Fibroblast of villous mesenchyme (primary cell): ENCODE measurements at places on chromosomes 16 and 17.
A peak's percentile ranks its signal among the peaks of the same experiment; 100 is the strongest.

DNA sequence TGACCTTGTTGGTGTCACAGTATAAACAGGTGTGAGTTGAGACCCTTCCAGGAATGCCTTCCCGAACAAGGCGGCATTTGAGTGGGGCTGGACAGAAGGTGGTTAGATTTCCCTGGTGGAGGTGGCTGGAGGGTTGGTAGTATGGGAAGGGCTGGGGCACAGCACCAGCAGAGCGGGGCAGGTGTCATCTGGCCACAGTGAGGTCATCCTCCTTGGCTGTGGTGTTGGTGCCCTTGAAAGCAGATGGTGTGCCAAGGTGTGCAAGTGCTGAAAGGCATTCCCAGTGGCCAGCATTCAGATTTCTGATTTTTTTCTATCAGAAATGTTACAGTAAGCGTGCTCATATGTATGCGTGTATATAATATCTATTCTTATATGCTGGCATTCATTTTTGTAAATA is 126.6 kb downstream of the LAT start:
- DNase-seq = no peak

- DNase-seq = no peak
Observed at GRCh38 chr17:63041251-63041650, 75.2 kb downstream of the TANC2 start.

- DNase-seq = no peak
Observed at GRCh38 chr16:23857881-23858269, 22.1 kb downstream of the PRKCB start.

- no peak for DNase-seq
Observed at GRCh38 chr17:29045734-29046472, 3.0 kb downstream of the PIPOX start.

GRCh38 chr17:75619506-75620431 is 13.5 kb upstream of the SMIM5 start:
- DNase-seq = peak; percentile 25

DNA sequence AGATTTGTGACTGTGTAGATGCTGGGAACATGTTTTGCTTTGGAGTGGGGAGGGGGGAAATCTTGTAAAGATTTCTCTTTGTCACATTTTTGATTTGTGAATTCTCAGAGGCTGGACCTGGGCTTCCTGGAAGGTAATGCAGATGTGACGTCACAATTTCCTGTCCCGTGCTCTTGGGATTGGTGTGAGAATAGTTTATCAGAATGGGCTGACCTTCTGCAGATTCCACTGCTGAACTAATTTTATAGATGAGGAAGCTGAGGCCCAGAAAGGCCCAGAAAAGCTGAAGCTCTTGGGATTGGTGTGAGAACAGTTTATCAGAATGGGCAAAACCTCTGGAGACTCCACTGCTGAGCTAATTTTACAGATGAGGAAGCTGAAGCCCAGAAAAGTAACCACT is 34.0 kb downstream of the HS3ST3B1 start:
- DNase-seq = peak; percentile 38

GRCh38 chr16:25014500-25015147 is 545 bp downstream of the ARHGAP17 start:
- DNase-seq = peak; percentile 63

DNA sequence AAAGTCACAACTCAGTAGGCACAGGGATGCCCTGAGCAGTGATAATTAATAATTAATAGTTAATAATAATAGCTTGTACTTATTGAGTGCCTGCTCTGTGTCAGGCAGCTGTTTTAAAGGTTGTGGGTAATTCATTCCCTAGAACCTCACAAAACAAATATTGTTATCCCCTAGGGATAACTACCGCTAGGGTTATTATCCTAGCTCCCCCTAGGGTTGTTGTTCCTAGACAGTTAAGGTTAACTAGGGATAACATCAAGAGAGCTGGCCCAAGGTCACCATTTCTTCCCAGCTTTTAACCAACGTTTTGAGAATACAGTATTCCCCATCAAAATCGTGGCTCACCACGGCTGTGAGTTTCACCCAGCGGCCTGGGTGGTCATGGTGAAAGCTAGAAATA is 180.1 kb downstream of the PRKCB start:
- DNase-seq = no peak

- peak; percentile 80 for DNase-seq
Observed at GRCh38 chr17:43021741-43022512, at the start of gene VAT1. Gene VAT1, minus strand, starts transcription at chr17:43022385. Its CDS starts 63 bp downstream, at chr17:43022322.

DNA sequence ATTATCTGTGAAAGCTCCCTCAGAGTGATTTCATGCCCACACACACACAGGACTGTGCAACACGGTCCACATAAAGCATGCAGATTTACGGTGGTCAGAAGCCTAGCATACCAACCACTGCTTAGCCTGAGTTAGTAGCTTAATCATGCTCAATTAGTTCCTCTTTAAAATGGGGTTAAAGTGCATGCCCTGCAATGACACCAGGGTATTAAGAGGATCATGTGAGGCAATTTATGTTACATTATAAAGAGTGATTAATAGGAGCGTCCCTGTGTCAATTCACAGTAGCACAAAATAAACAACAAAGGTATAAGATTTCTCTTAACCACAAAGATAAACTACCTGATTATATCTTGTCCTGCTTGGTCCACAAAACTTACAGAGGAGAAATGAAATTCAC is 39.8 kb downstream of the C17orf67 start:
- DNase-seq = peak; percentile 7

GRCh38 chr17:7707446-7707845 is 2.4 kb downstream of the EFNB3 start:
- DNase-seq = no peak

DNA sequence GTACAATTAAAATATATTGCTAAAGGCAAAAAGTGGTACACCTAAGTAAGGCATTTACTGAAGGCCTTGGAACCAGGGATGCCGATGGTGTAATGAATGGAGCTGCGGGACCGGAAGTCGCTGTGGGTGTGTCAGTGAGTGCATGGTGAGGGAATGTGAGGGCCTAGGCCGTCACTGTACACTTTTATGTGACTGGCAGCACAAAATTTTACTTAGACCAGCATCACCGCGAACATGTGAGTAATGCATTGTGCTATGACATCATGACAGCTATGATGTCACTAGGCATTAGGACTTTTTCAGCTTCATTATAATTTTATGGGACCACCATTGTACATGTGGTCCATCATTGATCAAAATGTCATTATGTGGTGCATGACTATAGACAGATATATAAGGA is 14.7 kb downstream of the ALOX15B start:
- DNase-seq = no peak

- DNase-seq = peak; percentile 27
Observed at GRCh38 chr17:18314059-18314730, 599 bp downstream of the TOP3A start.

- peak; percentile 39 for DNase-seq
Observed at GRCh38 chr17:56125830-56126819, 27.1 kb upstream of the ANKFN1 start.

GRCh38 chr16:56994311-56994710 is 5.0 kb downstream of the NLRC5 start:
- DNase-seq = peak; percentile 33

DNA sequence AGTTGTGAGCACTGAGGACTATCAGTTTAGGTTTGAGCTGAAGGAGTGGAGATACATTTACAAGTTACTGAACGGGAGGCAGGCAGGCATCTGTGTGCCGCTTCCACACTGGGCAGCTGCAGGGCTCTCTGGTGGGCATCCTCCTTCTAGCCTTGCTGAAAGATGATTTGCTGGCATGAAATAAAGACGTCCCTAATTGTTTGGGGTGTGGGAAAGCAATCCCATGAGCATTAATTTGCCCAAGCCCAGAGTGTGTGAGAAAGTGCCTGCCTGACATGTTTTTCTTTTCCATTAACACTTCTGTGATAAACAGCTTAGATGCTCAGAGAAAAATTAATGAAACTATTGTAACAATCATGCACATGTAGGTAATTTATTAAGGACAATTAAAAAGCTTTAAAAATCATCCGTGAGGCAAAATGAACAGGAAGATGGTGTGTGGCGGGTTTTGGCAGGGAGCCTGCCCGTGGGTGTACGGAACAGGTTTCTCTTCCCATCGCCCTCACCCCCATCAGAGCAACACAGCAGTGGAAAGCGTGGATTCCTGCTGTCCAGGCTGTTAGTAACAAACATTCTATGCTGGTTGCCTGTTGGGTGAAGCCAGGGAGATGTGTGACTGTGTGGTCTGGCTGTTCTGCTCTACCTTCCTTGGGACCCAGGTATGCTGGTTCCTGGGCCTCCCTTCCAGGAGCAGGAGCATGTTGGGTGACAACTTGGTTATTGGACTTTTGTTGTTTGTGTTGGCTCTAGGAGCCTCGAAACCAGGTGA is 191.9 kb downstream of the MSI2 start:
- DNase-seq = no peak

DNA sequence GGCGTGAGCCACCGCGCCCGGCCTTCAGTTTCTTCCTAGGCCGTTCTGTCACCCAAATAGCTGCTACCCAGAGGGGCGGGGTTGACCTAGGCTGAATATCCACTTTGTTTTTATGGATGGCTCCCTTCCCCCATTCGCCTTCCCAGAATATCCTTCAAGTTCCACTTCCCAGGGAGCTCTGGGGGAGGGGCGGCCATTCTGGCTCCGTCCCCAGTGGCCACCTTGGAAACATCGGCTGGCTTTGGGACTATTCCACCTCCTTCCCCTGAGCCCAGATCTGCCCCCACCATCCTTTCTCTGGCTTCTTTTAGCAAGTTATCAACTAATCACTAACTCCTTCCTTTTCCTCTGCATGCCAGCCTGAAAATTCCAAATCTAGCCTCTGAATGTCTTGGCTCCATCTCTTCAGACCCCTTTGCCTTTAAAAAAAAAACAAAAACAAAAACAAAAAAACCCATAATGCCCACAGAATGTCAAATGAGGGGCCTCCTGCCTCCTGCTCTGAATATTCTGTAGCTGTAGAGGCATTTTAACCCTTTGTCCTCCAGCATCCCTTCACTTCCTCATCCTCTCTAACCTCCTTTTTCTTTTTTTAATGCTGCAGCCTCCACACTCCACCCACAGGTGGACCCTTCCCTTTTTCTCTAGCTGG is 6.4 kb downstream of the ATP1B2 start:
- DNase-seq = peak; percentile 21

DNA sequence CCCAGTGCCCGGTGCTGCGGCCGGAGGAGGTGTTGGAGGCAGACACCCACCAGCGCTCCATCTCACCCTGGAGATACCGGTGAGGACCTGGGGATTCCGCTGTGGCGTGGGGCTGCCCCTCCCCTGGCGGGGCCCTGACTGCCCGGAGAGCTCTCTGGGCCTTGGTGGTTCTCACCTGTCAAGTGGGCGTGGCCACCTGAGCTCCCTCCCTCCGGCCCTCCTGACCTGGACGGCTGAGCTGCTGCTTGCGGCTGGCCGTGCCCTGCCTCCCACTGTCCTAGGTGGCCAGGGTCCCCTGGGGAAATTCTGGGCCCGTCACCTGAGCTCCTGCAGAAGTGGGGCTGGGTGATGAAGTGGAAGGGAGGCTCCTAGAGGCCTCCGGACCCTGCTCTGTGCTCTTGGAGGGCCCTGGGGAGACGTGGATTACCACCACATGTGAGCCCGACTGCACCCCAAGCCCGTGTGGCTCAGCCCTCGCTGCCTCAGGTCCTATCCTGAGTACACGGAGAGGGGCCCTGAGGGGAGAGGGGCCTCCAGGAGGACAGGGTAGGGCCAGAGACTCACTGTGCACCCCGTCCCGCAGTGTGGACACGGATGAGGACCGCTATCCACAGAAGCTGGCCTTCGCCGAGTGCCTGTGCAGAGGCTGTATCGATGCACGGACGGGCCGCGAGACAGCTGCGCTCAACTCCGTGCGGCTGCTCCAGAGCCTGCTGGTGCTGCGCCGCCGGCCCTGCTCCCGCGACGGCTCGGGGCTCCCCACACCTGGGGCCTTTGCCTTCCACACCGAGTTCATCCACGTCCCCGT is 1.1 kb downstream of the IL17C start:
- no peak for DNase-seq

- DNase-seq = no peak
Observed at GRCh38 chr17:7131423-7131791, 16.8 kb upstream of the ASGR2 start.

DNA sequence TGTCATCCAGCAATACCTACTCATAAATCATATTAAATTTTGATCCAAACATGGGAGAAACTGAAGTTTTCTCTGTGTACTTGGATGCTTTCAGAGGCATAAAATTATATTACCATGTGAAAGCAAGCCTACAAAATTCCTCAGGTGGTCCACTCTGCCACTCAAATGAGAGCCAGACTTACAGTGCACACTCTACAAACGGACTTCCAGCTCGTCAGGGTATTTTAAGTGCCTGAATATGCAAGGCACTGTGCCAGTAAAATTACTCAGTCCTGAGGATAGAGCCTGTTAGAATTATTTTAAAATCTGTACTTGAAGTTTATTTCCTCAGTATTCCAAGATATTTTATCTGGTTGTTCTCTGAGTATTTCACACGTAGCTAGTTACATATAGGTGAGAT is 54.5 kb downstream of the TENT4B start:
- DNase-seq = no peak

DNA sequence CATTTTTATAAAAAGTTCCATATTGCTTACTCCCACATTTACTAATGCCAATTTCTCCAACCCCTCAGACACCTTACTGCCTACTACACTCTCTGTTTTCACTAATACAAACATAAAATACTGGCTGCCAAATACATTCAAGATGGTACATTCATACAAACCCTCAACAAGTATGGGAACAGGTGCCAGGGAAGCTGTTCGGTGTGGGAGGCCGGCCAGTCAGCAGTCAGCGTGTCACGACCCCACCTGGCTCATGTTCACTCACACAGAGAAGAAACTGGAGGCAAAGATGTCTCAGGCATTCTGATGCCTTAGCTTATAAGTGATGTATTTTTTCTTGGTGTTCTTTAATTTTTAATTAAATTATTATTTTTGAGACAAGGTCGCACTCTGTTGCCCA is 42.4 kb upstream of the TRAP1 start:
- no peak for DNase-seq

DNA sequence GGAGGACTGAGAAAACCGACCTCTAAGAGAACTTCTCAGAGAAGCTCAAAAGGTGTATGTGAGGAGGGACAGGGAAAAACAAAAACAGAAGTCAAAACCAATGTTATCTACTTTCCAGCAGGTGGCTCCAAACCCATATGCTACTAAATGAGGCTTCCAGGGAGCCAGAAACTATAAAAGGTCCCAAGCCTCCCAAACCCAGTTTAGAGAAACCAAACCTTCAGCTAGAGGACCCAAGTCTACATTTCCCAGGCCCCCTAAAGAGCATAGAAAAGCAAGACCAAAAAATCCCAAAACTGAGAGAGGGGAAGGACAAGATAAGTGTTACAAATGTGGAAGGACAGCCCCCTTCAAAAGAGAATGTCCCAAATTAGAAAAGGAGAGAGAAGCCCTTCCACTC is 3.7 kb downstream of the HPR start:
- peak; percentile 58 for DNase-seq

- peak; percentile 24 for DNase-seq
Observed at GRCh38 chr17:72126575-72127486, 6.0 kb downstream of the SOX9 start.

- DNase-seq = no peak
Observed at GRCh38 chr16:54106057-54106456, 180.5 kb downstream of the IRX3 start.

- DNase-seq = no peak
Observed at GRCh38 chr17:81277421-81277820, 17.7 kb downstream of the SLC38A10 start.

- DNase-seq = no peak
Observed at GRCh38 chr16:926715-927114, 44.1 kb downstream of the LMF1 start.

GRCh38 chr16:88411951-88412576 is 29.3 kb downstream of the ZNF469 start:
- no peak for DNase-seq

GRCh38 chr17:35665662-35666061 is 65.8 kb upstream of the RASL10B start:
- DNase-seq = no peak
